ENCODE measurements at places on chromosomes 2 and 18.
A peak's percentile ranks its signal among the peaks of the same experiment; 100 is the strongest.

DNA sequence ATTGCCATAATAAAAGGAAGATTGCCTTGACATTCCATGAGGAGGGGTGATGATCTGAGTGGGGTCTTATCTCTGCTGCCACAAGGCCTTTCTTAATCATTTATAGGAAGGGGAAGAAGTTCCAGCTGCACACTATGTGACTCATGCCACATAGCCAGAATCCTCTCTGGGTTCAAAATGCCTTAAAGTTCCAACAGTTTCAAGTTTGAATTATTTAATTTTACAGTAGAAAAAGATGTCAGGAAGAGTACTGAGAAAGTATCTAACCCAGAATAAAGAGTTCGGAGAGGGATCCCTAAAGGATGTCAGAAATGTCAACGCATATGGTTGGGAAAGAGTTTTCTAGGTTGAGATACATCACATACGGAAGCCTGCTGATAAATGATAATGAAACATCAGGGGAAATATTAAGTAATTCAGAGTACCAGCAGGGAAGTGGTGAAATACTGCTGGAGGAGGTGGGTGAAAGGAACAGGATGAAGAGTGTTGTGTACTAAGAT, 999.9 kb downstream of the TSN start:
- no peak for DNase-seq
- H3K4me3 ChIP-seq = no peak overlapping the region
- H3K36me3 ChIP-seq = no peaks in the 10 kb centered on the region
- no peaks in the 10 kb centered on the region for H3K4me1 ChIP-seq
- H3K27me3 ChIP-seq = no peaks in the 10 kb centered on the region

DNA sequence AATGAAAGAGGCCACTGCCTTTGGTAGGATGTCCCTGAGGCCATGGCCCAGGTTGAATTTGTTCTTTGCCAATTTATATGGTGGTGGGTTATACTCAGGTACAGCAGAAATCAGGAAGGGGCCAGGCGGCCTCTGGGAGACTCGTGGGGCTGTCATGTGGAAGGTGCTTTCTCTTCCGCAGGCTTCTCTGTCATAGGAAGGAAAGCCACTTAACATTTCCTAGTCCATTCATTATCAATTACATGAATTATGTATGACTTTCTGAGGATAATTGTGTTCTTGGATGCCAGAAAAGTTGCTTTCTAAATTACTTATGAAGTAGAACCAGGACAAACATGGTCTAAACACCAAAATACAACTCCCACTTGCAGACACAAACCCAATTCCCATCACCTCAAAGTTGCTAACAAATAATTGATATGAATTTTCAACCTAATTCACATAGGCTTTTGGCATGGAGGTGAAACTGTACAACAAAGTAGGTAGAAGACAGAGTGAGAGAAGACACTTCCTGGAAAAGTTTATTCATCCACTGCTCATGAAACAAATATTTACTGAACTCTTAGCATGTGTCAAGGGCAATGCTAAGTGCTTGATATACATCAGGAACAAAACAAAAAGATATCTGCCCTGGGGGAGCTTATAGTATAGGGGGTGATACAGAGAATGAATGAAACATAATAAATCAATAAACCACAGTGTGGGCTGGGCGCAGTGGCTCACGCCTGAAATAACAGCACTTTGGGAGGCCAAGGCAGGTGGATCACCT, 50.5 kb upstream of the CHMP1B start:
- no peaks in the 10 kb centered on the region for H3K4me1 ChIP-seq
- no peaks in the 10 kb centered on the region for H3K36me3 ChIP-seq
- H3K27ac ChIP-seq = no peak overlapping the region

GRCh38 chr2:147242445-147242844, 602.4 kb upstream of the ACVR2A start:
- no peaks in the 10 kb centered on the region for H3K36me3 ChIP-seq
- no peak overlapping the region for H3K4me3 ChIP-seq
- DNase-seq = no peak
- no peaks in the 10 kb centered on the region for H3K4me1 ChIP-seq
- H3K27me3 ChIP-seq = no peaks in the 10 kb centered on the region

DNA sequence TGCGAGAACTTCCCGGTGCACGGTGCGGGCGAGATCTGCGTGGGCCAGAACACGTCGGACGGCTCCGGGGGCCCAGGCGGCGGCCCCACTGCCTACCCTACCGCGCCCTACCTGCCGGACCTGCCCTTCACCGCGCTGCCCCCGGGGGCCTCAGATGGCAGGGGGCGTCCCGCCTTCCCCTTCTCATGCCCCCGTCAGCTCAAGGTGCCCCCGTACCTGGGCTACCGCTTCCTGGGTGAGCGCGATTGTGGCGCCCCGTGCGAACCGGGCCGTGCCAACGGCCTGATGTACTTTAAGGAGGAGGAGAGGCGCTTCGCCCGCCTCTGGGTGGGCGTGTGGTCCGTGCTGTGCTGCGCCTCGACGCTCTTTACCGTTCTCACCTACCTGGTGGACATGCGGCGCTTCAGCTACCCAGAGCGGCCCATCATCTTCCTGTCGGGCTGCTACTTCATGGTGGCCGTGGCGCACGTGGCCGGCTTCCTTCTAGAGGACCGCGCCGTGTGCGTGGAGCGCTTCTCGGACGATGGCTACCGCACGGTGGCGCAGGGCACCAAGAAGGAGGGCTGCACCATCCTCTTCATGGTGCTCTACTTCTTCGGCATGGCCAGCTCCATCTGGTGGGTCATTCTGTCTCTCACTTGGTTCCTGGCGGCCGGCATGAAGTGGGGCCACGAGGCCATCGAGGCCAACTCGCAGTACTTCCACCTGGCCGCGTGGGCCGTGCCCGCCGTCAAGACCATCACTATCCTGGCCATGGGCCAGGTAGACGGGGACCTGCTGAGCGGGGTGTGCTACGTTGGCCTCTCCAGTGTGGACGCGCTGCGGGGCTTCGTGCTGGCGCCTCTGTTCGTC, 1.7 kb downstream of the FZD7 start:
- no peak overlapping the region for H3K4me3 ChIP-seq
- DNase-seq = no peak
- H3K4me1 ChIP-seq = no peaks in the 10 kb centered on the region
- H3K27ac ChIP-seq = no peak overlapping the region
- peaks cover 12% of the 10 kb centered on the region for H3K27me3 ChIP-seq
- H3K36me3 ChIP-seq = no peaks in the 10 kb centered on the region

DNA sequence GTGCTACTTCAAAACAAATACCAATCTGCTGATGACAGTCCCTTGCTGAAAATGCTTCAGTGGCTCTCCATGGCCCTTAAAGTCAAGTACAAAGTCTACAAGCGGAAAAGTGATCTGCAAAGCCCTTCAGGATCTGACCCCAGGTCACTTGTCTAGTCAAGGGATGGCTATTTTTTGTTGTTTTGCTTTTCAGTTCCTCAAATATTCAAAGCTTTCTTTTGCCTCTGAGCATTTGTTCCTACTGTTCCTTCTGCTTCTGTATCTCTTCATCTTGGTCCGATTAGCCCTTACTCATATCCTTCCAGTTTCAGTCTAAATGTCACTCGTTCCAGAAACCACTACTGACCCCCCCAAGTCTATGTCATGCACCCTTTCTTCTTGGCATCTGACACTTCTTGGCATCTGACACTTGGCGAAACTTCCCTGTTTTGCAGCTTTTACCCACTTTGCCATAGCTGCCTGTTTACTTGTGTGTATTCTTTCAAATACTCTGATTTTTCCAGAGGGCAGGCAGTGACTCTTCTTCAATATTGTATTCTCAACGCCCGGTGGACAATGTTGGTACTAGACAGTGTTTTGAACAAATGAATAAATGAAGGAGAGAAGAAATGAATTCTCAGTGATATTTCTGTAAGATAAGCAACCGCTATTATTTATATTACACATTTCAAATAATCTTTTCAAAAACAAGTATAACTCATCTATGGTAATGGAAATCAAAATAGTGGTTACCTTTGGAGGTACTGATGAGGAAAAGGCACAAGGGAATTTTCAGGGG, 175.9 kb upstream of the FN1 start:
- no peak for DNase-seq
- H3K4me3 ChIP-seq = no peak overlapping the region
- no peaks in the 10 kb centered on the region for H3K4me1 ChIP-seq

DNA sequence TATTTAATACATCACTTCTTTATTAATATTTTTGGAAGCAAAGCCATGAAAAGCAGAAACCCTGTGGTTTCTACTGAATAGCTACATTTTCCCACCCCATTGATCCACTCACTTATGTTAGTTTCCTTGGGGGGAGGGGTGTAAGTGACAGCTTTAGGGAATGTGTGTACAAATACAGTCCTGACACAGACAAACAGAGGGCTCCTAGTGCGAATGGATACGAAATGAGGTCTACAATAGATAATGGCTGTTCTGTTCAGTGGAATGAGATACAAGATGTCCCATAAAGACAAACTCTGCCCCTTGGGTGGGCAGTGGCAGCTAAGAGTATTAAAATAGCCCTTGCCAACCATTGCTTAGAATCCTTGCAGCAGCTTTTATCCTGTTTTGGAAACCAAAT, 312.9 kb downstream of the NCKAP5 start:
- no peak overlapping the region for H3K27ac ChIP-seq
- H3K4me3 ChIP-seq = no peak overlapping the region
- H3K4me1 ChIP-seq = no peaks in the 10 kb centered on the region

DNA sequence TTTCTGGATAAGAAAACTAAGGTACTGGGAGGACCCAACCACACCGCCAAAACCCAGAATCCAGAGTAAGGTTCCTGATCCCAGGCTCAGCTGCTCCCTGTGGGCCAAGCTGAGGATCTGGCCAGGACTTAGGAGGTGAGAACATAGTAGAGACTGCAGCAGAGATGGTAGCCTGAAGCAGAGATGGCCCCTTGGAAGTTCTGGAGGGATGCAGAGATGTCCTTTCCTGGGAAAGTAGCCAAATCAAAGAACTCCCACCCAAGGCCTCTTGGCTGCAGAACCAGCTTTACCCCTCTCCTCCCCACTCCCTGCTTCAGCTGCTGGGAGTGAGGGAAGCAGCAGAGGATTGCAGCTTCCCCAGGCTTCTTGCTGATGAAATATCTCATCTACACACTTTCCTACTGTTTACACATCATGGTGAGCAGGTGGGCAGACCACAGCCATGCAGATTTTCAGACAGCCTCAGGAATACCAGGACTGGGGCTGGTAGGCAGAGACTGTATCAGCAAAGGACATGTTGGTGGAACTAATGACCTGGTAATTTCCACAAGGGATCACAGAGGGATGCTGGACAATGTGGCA, 32.7 kb downstream of the TMEM17 start:
- H3K27ac ChIP-seq = no peak overlapping the region
- H3K4me3 ChIP-seq = no peak overlapping the region
- DNase-seq = no peak
- H3K4me1 ChIP-seq = no peaks in the 10 kb centered on the region
- H3K36me3 ChIP-seq = no peaks in the 10 kb centered on the region
- H3K27me3 ChIP-seq = no peaks in the 10 kb centered on the region

GRCh38 chr2:133682347-133682746, 114.1 kb upstream of the NCKAP5 start:
- H3K27me3 ChIP-seq = no peaks in the 10 kb centered on the region
- no peaks in the 10 kb centered on the region for H3K36me3 ChIP-seq
- no peak for DNase-seq

DNA sequence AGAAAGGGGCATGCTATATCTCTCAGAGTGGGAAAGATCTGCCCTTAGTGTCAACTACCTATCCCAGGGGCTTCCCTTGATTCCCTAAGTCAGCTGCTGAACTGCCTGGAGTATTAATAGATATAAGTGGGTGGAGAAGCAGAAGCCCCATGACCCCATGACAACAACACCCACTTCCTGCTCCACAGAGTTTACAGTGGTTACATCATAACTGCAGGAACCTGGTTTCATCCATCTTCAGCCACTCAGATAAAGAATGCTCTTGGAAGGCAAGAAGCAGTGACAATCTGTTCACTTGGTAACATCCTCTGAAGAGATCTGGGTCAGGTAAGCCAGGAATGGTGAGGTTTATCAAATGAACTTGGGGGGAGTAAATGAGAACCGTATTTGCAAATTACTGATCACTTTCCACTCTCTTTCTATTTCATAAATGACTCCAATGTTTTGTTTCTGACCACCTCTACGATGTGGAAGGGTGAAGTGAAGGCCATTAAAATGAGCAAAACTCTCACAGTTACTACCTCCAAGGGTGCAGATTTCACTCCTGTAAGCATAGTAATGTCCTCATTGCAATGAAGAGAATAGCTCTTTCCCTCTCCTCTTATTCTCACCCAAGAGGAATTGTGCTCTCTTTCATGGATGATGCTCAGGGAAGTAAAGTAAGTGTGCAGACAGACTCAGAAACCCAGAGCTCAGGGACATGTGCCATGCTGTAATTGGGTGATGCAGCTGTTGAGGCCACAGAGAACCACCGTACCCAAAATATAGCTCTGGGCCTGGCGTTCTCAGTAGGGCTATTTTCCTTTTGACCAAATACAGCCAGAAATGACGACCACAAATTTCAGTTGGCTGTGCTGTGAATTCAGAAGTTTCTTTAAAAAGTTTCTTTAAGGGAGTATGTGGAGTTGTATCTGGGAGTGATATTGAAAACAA, 192.8 kb upstream of the APCDD1 start:
- peaks cover 6% of the 10 kb centered on the region for H3K4me1 ChIP-seq
- no peaks in the 10 kb centered on the region for H3K27me3 ChIP-seq
- H3K4me3 ChIP-seq = no peak overlapping the region
- DNase-seq = peak; percentile 11
- H3K27ac ChIP-seq = no peak overlapping the region
- H3K36me3 ChIP-seq = no peaks in the 10 kb centered on the region

- H3K4me3 ChIP-seq = no peak overlapping the region
- H3K4me1 ChIP-seq = peaks cover 16% of the 10 kb centered on the region
- no peak for DNase-seq
- H3K27me3 ChIP-seq = no peaks in the 10 kb centered on the region
- H3K27ac ChIP-seq = peak overlapping the region; percentile 14
- no peaks in the 10 kb centered on the region for H3K36me3 ChIP-seq
Observed at GRCh38 chr2:43005245-43005974, 213.0 kb upstream of the HAAO start.

- no peaks in the 10 kb centered on the region for H3K36me3 ChIP-seq
- DNase-seq = no peak
- no peaks in the 10 kb centered on the region for H3K27me3 ChIP-seq
- no peak overlapping the region for H3K4me3 ChIP-seq
Observed at GRCh38 chr2:142300517-142300916, 169.7 kb upstream of the LRP1B start.

DNA sequence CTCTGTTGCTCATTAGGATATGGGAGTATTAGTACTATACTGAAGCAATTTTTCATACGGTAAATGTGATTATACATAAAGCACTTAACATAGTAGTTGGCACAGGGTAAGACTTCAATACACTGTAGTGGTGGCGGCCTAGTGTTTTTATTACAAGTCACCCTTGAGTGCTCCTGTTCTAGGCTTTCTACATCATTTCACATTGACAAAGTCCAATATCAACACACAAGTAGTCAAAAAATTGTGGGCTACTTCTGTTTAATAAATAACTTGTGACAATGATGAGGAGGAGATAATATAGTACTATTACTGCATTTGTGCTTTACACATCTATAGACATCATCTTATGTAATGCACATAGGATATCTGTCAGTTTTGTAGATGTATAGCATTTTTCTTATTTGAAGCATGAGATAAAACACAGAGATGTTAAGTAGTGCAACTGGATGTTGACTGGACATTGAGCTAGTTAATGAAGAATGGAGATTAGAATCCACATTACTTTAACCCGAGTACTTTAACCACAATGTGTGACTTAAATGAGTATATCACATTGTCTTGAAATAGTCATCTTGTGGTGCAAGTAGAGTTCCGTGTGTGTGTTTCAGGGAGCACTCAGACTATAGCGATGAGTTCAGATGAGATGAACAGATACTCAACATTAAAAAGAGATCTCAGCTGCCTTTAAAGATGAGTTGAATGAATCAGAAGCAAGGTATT, 134.8 kb downstream of the ZNF385B start:
- no peaks in the 10 kb centered on the region for H3K4me1 ChIP-seq
- no peak for DNase-seq
- no peak overlapping the region for H3K27ac ChIP-seq
- no peaks in the 10 kb centered on the region for H3K27me3 ChIP-seq
- H3K4me3 ChIP-seq = no peak overlapping the region
- no peaks in the 10 kb centered on the region for H3K36me3 ChIP-seq

Measured in DND-41 (cell line).